ENCODE measurements at places on chromosomes 2 and 18. TPM values are rescaled to one million over a fixed set of nuclear protein-coding genes. Genes with fewer than 3 reads are reported as not detected.

LIMS1 gene
- 26.7 TPM for polyA plus RNA-seq

DNA sequence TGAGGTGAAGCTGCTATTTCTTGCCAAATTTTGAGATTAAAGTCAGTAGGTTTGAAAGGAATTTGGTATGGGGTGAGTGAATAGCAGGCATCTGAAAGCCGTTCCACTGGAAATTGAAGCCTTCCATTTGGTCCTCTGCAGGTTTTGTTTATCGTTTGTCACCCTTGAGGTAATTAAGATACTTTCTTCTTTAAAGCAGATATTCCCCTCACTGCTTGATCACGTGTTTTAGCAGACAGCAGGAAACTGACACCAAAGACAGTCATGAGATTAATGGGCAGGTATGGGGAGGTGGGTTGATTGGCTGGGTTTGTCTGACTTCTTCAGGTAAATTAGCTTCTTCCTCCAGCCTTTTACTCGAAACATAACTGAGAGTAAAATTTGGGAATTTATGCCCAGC lies 10.7 kb downstream of the LPIN1 start:
- no peak for DNase-seq

GPR39 gene
- polyA plus RNA-seq, result 9.8 TPM

DNA sequence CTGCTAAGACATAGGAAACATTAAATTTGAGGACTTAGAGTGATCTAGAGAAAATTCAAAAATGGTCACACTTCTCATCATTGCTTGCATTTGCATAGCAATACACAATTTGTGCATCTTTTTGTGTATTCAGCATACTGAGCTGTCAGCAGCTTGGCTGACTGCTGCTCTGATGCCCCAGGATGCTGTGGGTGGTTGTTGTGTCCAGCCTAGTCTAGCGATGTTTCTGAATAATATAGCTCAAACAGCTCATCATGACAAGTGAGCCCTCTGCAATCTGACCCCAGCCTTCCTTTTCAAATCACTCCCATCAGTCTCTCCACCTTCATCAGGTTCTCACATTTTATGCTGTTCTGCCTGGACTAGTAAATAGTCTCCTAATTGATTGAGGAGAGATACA lies 483.7 kb upstream of the SPHKAP start:
- DNase-seq, result no peak

- peak; percentile 22 for DNase-seq
Measured at GRCh38 chr2:45013229-45014015, 4.2 kb upstream of the SIX2 start.

- no peak for DNase-seq
Measured at GRCh38 chr2:132837769-132838168, 167.8 kb upstream of the LYPD1 start.

GRCh38 chr2:44916291-44916690 lies 25.2 kb upstream of the SIX3 start:
- no peak for DNase-seq

THADA gene
- polyA plus RNA-seq, result 11.3 TPM

- DNase-seq, result no peak
Measured at GRCh38 chr2:96103187-96103601, 13.2 kb downstream of the ADRA2B start.

GRCh38 chr2:120699292-120699691 lies 36.4 kb upstream of the GLI2 start:
- no peak for DNase-seq

MPV17 gene
- 224 TPM for polyA plus RNA-seq

GRCh38 chr2:188850786-188851185 lies 123.4 kb upstream of the COL3A1 start:
- no peak for DNase-seq

DNA sequence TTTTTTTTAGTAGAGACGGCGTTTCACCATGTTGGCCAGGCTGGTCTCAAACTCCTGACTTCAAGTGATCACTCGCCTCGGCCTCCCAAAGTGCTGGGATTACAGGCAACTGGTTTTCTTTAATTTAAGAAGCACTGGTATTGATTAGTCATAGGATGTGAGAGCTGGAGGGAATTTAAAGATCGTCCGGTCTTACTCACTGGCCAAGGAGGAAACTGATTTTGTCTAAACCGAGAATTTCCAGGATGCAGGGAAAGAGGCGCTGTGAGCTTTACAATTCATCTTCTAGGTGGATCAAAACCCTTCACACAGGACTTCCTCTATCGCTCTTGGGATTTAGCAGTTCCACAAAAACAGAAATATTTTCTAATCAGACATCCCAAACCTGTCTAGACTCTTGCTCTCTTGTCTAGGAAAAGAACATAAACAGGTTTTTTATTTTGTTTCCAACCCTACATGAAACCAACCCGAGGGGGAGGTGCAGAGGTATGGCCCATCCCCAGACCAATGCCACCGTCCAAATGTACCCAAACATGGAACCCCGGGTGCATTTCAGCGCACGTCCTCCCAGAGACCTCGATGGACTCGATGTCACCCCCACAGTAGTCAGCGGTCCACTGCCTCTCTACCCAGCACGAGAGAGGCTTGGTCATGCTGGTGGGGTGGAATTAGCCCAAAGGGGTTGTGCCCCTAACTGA lies 12.5 kb upstream of the TUBB6 start:
- DNase-seq, result no peak

HOXD12 gene
- not detected for polyA plus RNA-seq
